ENCODE measurements at places on chromosomes 1 and 21. TPM values are rescaled to one million over a fixed set of nuclear protein-coding genes. Genes with fewer than 3 reads are reported as not detected.

GRCh38 chr1:118479351-118479750, 294.3 kb upstream of the SPAG17 start:
- DNase-seq: peak; percentile 30

C1orf87 gene
- total RNA-seq: not detected

DNA sequence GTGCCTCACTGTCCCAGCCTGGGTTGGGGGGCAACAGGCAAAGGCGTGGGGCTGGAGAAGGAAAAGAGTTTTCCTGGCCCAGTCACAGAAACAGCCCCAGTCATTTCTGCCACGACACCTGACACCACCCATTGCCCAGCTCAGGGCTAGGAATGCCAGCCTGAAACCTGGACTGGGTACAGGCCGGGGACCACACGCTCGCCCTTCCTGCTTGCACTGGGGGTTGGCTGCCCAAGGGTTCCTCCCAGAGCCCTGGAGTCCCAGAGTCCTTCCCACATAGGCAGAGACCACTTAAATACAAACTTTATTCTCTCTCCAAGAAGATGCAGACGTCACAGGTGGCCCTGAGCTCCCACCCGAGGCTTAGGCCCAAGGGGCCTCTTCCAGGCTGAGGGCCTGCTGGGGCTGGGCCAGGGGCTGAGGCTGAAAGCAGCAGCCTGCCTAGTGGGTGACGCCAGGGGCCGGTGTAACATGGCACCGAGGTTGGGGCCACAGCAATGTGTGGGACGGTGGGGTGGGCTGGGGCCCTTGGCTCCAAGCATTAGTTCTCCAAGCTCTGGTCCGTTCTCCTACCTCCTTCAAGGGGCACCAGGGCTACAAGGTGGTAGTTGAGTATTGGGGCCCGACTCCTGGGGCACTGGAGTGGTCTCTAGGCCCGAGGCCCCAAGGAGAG, 1.6 kb downstream of the TMEM52 start:
- no peak for DNase-seq

TCEANC2 gene
- total RNA-seq: 3.2 TPM

ATP1A4 gene
- not detected for total RNA-seq

KCNA2 gene
- total RNA-seq: 0.11 TPM

SYCP1 gene
- total RNA-seq: not detected

GRCh38 chr1:89953131-89953626, 41.7 kb upstream of the ZNF326 start:
- peak; percentile 48 for DNase-seq

IL20 gene
- not detected for total RNA-seq

KMO gene
- total RNA-seq: not detected

- no peak for DNase-seq
Observed at GRCh38 chr1:30372792-30373433, 350.5 kb downstream of the MATN1 start.

- DNase-seq: no peak
Observed at GRCh38 chr1:36729716-36730510, 247.2 kb upstream of the CSF3R start.

DNA sequence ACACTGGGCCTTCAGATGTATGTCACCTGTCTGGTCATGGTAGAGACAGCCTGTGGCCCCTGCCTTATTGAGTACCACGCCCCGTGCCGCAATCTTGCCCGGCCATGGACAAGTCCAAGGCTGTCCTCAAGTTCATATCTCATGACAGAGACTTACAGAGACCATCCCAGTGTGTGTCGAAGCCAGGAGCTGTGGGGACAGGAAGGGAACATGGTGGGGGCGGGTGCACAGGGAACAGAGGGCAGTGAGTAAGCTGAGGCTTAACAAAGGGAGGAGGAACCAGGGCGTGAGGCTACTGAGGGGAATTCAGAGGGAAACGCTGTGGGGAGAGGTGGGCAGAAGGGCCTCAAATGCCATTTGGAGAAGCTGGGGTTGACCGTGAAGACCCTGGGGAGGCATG, 75.8 kb downstream of the ALPL start:
- DNase-seq: no peak

- peak; percentile 46 for DNase-seq
Observed at GRCh38 chr1:164640686-164641352, 81.8 kb downstream of the PBX1 start.

DNA sequence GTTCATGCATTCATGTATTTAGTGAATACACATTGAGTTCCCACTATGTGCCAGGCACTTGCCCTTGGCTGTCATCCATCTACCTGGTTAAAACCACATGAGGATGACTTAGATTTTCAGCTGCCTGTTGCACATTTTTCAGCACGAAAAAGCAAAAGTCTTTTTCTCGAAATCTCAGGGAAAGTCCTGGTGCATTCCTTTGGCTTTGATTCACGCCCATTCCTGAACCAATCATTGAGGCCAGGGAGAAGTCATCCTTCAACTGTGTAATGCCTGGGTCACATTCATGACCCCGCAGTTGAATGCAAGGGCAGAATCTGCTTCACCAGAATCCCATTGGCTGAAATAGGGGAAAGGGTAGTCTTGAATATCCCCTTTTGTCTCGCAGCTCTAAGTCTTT, 84.4 kb downstream of the RNF220 start:
- no peak for DNase-seq

CFHR4 gene
- not detected for total RNA-seq

GRCh38 chr1:25787760-25788166, 12.2 kb upstream of the SELENON start:
- DNase-seq: no peak

- no peak for DNase-seq
Observed at GRCh38 chr1:164950541-164950986, 391.6 kb downstream of the PBX1 start.

NKAIN1 gene
- not detected for total RNA-seq

DNA sequence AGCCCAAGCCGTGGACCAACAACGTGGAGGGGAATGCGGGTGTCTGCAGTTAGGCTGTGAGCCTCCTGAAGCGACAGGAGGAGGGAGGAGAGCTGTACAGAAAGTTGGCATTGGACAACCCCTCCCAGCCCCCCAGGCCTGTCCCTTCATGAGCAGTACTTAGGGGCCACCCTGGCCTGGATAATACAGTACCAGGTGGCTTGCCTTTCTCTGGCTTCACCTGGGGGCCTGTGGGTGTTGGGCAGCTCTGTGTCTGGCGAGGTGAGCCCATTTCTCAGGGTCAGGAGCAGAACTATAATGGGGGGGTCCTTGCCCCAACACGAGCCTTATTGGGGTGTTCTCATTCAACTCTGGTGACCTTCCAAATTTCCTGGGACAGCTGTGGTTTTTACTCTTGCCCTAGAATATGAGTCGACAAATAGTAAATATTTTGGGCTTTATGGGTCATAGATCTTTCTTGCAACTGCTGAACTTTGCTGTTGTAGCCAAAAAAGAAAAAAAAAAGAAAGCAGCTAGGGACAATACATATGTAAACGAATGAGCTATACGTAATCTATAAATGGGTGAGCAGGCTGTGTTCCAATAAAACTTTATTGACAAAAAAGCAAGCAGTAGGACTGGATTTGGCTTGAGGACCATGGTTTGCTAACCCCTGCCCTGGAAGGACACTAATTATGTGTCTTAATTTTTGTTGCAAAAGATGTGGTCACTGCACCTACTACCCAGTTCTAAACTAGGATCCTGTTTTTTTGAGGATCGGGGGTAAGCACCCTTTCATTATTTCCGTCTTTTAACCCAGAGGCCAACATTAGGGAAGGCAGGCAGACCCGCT, 11.4 kb downstream of the COQ8A start:
- no peak for DNase-seq

- DNase-seq: no peak
Observed at GRCh38 chr21:40840401-40841125, 6.4 kb downstream of the DSCAM start.

DNA sequence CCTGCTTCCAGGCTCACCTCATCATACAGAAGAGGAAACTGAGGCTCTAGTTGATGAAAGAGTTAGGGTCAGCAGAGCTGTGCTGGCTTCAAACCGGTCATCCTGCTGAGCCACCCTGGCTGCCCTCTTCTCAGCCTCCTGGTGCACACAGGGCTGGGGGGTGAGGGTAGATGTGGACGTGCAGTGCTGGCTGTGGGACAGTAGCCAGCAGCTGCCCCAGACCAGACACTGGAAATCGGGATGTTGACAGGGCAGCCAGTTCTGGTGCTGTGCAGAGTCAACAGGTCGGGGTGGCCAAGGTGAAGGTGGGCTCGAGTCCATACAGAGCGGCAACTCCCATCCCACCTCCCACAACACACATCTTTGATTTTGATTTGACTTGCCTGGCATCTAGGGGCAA, 1.5 kb upstream of the CLCNKA start:
- DNase-seq: no peak

C1orf115 gene
- 33.9 TPM for total RNA-seq

INAVA gene
- total RNA-seq: 123 TPM

RAVER2 gene
- 12.9 TPM for total RNA-seq

DNA sequence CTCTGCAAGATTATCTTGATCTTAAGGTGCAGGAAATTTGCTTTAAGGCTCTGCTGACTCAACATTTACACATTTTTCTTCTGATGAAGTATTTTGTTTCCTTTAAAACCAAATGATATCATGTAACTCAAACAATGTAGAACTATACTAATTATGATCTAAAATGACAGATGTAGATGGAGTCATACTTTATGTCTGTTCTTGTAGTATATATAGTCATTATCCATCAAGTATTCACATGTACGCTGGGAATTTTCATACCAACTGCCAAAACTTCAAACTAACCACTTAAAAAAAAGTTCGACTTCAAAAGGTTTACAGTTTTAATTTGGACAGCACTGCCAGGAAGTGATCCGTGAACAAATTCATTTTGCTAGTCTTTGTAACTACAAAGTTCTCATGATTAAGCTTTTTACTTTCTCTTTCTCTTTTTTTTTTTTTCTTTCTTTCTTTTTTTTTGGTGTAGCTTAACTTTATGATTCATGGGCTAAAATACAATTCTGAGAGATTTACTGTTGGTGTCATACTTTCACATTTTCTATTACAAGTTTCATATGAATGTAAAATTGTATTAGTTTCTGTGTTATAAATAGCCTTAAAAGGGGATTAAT, 509.0 kb upstream of the CXADR start:
- no peak for DNase-seq
